ENCODE measurements at places on chromosomes 7 and 10.

GRCh38 chr10:103280506-103280905 lies 3.6 kb downstream of the INA start:
- no peak for DNase-seq

DNA sequence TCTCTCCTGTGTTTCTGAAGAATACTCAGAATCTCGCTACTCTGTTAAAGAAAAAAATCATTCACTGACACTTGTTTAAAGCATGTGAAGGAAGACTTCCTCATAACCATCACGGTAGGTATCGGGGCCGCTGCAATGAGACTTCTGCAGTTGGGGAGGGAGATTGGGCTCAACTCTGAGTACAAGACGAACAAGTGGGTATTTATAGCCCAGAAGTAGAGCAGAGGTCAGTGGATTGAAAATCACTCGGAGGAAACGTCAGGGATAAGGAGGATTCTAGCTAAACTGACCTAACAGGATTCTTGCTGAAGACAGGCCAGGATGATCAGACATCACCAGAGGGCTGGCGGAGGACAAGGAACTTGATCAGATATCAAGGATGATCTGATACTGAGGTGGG lies 33.3 kb downstream of the ITPRIP start:
- DNase-seq: no peak

DNA sequence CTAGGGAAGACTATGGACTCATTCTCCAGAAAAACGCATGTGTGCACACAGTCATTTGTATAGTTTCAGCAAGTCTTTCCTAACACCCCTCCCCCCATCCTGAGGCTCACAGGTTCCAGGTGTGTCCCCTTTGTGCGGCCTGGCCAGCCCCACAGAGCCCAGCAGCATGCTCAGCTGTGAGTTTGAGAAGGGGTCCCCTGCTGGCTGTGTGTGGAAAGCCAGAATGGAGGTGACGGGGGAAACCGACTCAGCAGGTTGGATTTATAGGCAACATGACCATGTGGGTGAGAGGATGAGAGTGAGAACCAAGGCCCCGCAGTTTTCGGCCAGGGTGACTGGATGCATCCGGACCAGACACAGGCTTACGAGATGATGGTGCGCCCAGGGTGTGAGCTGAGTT lies 9.9 kb downstream of the PTPRE start:
- DNase-seq: no peak

- DNase-seq: peak; percentile 94
These were observed 17.3 kb downstream of the MLXIPL start for GRCh38 chr7:73606801-73607691.

DNA sequence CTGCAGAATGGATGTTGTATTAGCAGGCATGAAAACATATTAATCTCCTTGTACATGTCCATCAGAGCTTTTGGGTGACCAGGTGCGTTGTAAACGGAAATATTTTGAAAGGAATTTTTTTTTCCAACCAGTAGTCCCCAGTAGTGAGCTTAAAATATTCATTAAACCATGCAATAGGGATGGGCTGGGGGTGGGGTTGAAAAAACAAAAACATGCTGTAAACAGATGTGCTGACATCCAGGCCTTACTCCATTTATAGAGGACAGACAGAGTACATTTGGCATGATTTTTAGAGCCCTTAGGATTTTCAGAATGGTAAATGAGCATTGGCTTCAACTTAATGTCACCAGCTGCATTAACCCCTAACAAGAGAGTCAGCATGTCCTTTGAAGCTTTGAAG lies 50.2 kb downstream of the PTPN12 start:
- DNase-seq: no peak

GRCh38 chr7:92994901-92995300 lies 122.9 kb downstream of the SAMD9 start:
- DNase-seq: no peak

DNA sequence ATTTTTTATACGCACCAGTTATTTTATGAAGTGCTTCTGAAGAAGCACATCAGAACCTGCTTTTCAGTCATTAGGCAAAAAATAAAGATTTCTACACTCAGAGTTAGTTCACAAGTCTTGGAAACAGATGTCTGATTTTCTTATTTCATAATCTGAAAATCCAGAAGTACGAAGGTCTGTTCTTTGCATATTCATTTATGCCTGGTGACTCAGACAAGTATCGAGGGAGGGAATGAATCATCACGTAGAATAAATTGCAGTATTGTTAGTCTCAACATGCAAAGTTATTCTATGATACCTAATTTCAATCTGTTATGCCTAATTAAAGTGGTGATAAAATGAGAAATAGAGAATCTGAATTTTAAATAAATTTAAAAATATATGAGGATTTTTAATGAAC lies 113.6 kb upstream of the SEM1 start:
- DNase-seq: no peak

- no peak for DNase-seq
These were observed 99.2 kb downstream of the GRK5 start for GRCh38 chr10:119306514-119306951.

- DNase-seq: no peak
These were observed 81.0 kb upstream of the FZD8 start for GRCh38 chr10:35723059-35723458.

DNA sequence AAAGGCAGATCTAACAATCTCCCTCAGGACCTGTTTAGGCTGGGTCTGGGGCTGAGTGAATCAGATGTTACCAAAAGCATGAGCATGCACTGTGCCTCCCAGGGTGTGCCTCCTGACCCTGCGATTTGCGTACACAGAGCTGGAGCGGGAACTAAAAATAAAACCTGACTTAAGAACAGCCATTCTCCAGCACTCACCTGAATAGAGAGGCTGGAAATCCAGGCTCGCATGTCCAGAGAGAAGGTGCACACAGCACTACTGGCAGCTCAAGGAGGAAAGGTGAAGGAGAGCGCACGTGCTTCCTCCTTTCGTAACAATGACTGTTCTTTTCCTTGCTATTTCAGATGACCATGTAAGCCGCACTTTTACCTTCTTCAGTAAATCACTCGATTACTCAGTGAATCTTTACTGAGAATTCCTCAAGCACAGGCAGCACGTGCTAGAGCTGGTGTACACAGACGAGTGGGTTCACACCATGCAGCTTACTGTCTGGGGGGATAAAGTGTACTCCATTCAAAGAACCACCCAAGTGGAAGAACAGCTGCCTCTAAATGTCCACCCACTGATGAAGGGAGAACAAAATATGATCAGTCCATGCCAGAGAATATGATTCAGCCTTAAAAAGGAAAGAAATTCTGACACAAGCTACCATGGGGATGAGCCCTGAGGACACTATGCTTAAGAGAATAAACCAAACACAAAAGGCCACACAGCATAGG lies 45.6 kb downstream of the SFMBT2 start:
- no peak for DNase-seq

- DNase-seq: no peak
These were observed 34.1 kb downstream of the GBX1 start for GRCh38 chr7:151133266-151133985.

DNA sequence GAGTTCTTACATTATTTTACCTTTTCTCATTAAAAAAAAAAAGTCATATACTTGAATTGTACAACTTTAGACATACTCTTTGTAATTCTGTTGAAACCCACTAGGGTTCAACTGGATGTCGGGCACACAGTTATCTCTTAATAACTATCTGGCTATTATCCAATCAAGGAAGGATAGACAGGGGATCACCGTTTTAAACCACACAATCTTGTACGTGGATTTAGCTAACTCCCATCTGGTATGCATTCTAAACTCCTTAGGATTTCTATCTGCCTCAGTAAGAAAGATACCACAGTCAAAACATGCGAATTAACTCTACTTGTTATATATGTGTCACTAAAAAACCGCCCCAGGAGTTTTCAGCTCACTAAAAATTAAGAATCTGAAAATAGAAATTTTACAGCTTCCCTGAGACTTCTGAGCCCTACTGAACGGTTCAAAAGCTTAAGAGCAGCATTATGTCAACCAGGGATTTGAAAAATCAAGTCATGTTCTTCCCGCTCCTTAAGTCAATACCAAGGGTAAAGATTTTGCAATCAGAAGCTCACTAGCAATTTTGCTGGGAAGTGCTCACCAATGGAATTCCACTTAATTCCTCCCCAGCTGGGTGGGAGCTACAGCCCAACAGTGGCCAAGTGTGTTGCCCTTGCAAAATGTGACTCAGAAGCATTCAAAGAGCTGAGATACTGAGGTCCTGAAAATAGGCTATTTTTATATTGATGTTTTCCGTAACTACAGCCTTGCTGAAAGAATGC lies 267.0 kb downstream of the FRMD4A start:
- no peak for DNase-seq

GRCh38 chr7:98602755-98603398 lies 14.2 kb upstream of the NPTX2 start:
- DNase-seq: no peak

DNA sequence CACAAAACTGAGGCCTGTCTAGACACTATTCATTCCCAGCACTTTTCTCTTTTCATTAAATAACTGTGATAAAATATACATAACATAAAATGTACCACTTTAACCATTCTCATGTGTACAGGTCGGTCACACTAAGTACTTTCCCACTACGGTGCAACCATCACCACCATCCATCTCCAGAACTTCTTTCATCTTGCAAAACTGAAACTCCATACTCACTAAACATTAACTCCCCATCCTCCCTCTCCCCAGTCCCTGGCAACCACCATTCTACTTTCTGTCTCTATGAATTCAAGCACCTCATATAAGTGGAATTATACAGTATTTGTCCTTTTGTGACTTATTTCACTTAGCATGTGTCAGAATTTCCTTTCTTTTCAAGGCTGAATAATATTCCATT lies 53.0 kb downstream of the ARHGAP12 start:
- no peak for DNase-seq

DNA sequence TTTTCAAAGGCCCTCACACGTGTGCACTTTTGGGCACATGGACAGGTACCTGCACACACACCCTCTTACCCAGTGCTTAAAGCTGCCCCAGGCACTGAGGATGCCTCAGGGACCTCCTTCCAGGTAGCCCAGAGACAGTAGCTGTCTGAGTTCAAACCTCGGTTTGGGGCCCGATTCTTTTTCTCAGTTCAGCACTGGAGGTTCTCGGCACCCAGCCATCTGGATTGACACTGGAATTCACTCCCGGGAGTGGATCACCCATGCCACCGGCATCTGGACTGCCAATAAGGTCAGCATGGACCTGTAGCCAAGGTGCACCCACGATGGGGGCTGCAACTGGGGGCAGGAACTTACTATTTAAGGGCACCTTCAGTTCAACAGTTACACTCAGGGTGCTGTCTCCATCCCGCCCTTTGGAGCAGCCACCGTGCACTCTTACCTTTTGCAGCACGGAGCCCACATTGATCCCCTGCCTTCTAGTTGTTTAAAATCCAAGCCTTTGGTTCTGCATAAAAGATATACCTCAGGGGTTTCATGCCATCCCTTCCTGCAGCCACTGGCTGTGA lies 17.7 kb downstream of the CPA5 start:
- DNase-seq: no peak

DNA sequence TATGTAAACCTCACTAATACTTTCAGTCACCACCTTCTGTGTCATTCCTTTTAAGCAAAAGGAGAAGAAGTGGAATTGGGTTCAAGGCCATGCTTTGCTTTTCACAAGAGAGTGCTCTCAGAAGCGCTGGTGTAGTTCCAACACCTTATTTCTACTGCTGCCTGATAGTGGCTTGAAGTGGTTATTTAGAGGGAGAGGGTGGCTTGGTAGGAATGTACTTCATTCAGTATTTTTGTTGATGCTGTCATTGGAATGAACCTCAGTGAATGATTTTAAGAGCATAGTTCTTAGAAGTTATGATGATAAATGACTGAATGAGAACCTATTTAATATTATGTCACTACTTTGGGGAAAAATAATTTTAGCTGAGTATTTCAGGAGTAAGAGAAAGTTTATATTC lies 396.7 kb downstream of the EXOC4 start:
- DNase-seq: no peak

DNA sequence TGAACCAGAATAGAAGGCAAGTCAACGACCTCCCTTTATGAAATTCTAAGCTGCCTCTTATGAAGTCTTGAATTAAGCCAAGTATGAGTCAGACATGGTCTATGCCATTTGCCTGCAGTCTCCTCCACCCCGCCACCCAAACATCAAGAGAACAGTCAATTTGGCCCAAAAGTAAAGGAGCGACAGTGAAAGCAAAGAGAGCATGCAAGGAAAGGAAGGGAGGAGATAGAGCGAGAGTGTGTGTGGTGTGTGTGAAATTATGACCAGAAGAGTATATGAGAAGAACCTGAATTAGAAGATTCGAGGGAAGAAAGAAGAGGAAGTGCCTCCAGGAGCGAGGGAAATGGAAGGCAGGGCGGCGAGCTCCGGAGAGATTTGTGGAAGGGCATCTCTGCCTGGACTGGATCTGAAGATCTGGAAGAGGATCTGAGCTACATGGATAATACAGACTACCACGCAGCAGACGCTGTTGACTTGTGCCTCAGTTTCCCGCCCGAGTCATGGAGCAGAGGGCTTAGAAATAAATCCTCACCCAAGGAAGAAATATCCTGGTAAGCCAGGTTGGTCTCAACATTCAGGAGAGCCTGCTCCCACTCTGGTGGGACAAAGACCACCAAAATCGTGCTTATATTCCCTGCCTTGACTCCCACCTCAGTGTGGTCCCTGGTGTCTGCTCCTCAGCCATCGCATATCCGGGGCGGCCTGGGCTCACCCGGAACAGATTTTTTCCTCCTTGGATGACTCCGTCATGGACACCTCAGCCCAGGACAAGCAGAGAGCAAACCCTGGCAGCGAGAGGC lies 459 bp downstream of the ZDHHC6 start:
- no peak for DNase-seq

- DNase-seq: peak; percentile 9
These were observed 23.9 kb downstream of the GLCCI1 start for GRCh38 chr7:7992506-7992905.

GRCh38 chr10:15805395-15806058 lies 54.8 kb downstream of the MINDY3 start:
- DNase-seq: no peak

GRCh38 chr7:113404245-113404644 lies 285.9 kb upstream of the SMIM30 start:
- DNase-seq: peak; percentile 53

GRCh38 chr7:82598958-82599357 lies 155.4 kb upstream of the CACNA2D1 start:
- DNase-seq: no peak

DNA sequence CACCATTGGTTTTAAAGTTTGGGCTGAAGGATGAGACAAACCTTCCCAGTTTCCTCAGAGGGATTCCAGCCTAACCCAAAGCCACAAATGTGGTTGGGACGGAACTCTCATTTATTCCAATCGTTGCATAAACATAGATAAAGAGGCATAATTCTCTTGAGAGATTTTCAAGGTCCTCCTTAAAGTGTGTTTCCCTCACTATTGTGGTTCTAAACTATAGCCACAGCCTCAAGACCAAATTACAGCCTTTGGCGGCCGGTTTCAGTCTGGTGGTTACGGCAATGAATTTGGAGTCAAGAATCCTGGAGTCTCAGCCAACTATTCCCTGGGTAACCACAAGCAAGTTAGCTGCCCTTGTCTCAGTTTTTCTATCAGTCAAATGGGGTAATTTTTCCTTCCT lies 42.6 kb downstream of the SEM1 start:
- DNase-seq: no peak

DNA sequence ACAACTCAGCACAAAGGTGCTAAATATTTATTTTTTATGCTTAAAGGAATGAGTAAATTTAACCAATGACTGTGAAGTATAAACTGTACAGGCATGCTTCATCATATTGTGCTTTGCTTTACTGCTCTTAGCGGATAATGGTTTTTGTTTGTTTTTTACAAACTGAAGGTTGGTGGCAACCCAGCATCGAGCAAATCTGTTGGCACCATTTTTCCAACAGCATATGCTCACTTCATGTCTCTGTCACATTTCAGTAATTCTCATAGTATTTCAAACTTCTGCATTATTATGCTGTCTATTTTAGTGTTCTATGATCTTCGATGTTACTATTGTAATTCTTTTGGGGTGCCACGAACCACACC lies 22.8 kb downstream of the BRAF start:
- no peak for DNase-seq

Data from neural progenitor cell (in vitro differentiated cells).